Activated naive CD8-positive, alpha-beta T cell treated with anti-CD3 and anti-CD28 coated beads, Interleukin-2, amount 10 ng/mL, durations not matched to agents 7 days and 5 days (primary cell): ENCODE measurements at places on chromosomes 5 and 9.

- H3K27ac ChIP-seq = no peak overlapping the region
- no peak overlapping the region for H3K4me3 ChIP-seq
- DNase-seq = no peak
- H3K36me3 ChIP-seq = no peaks in the 10 kb centered on the region
- H3K4me1 ChIP-seq = no peaks in the 10 kb centered on the region
Observed at GRCh38 chr9:25681266-25681665, 3.0 kb upstream of the TUSC1 start.

GRCh38 chr5:143557061-143557818 lies 153.8 kb upstream of the NR3C1 start:
- H3K4me3 ChIP-seq = no peak overlapping the region
- no peaks in the 10 kb centered on the region for H3K27me3 ChIP-seq
- no peaks in the 10 kb centered on the region for H3K36me3 ChIP-seq
- no peak for DNase-seq

- H3K4me1 ChIP-seq = peaks cover 6% of the 10 kb centered on the region
- no peak overlapping the region for H3K4me3 ChIP-seq
- DNase-seq = no peak
- H3K27ac ChIP-seq = no peak overlapping the region
- H3K36me3 ChIP-seq = peaks cover 21% of the 10 kb centered on the region
- no peaks in the 10 kb centered on the region for H3K27me3 ChIP-seq
Observed at GRCh38 chr9:111700776-111701175, 39.4 kb downstream of the GNG10 start.

- no peak overlapping the region for H3K27ac ChIP-seq
- H3K4me3 ChIP-seq = no peak overlapping the region
- peaks cover 4% of the 10 kb centered on the region for H3K27me3 ChIP-seq
- DNase-seq = no peak
Observed at GRCh38 chr9:123649909-123650308, 280.0 kb downstream of the DENND1A start.

- peak overlapping the region; percentile 23 for H3K27ac ChIP-seq
- H3K4me3 ChIP-seq = no peak overlapping the region
- peaks cover 20% of the 10 kb centered on the region for H3K36me3 ChIP-seq
- DNase-seq = no peak
Observed at GRCh38 chr5:55668356-55668755, 43.8 kb downstream of the SLC38A9 start.

DNA sequence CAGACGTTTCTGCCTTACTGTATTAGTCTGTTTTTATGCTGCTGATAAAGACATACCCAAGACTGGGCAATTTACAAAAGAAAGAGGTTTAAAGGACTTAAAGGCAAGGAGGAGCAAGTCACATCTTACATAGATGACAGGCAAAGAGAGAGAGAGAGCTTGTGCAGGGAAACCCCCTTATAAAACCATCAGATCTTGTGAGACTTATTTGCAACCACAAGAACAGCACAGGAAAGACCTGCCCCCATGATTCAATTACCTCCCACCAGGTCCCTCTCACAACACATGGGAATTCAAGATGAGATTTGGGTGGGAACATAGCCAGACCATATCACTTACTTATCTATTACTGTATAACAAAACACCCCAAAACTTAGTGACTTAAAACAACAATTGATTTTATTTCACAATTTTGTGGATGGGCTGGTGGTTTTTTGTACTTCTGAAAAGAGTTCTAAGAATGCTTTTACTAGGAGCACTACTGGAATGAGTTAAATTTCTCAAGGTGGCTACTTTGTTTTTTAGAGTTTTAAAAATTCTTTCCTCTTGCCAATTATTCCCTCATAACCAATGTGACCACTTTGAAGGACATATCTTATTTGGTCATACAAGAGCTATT lies 10.3 kb downstream of the RUSC2 start:
- H3K36me3 ChIP-seq = peaks cover under 1% of the 10 kb centered on the region
- H3K4me3 ChIP-seq = no peak overlapping the region
- H3K27me3 ChIP-seq = peaks cover 4% of the 10 kb centered on the region
- H3K4me1 ChIP-seq = peaks cover 12% of the 10 kb centered on the region

GRCh38 chr5:173620784-173621183 lies 4.3 kb upstream of the BOD1 start:
- peaks cover 6% of the 10 kb centered on the region for H3K4me1 ChIP-seq
- H3K4me3 ChIP-seq = no peak overlapping the region
- H3K27ac ChIP-seq = no peak overlapping the region
- H3K27me3 ChIP-seq = peaks cover 2% of the 10 kb centered on the region

GRCh38 chr9:91417602-91418214 lies 5.9 kb downstream of the NFIL3 start:
- H3K4me3 ChIP-seq = no peak overlapping the region
- DNase-seq = no peak
- H3K27ac ChIP-seq = no peak overlapping the region
- H3K4me1 ChIP-seq = peaks cover 49% of the 10 kb centered on the region
- peaks cover 30% of the 10 kb centered on the region for H3K36me3 ChIP-seq

- DNase-seq = no peak
- no peak overlapping the region for H3K4me3 ChIP-seq
- peaks cover 36% of the 10 kb centered on the region for H3K36me3 ChIP-seq
Observed at GRCh38 chr9:86324901-86325300, 29.3 kb downstream of the TUT7 start.

- peak; percentile 41 for DNase-seq
- peaks cover 14% of the 10 kb centered on the region for H3K36me3 ChIP-seq
- H3K27me3 ChIP-seq = peaks cover 96% of the 10 kb centered on the region
- peak overlapping the region; percentile 50 for H3K4me3 ChIP-seq
- H3K27ac ChIP-seq = peak overlapping the region; percentile 67
- H3K4me1 ChIP-seq = peaks cover 43% of the 10 kb centered on the region
Observed at GRCh38 chr9:21970800-21971640, 23.2 kb downstream of the CDKN2A start.

DNA sequence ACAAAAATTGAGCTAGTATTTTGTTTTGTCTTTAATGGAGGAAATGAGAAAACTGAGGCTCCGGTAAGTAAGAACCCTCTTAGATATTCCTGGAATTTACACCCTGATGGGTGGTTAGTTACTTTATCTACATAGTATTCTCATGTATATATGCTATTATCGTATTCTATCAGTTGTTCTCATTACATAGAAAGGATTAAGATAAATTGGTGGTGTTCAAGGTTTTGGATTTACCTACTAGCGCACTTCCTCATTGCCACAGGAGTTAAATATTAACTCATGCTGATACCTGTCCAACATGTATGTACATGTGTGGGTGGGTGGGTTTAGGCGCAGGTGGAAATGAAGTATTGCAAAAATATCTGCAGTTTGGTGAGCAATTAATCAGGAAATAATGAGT lies 61.1 kb upstream of the IFNE start:
- no peak overlapping the region for H3K4me3 ChIP-seq
- H3K27ac ChIP-seq = no peak overlapping the region
- peaks cover 2% of the 10 kb centered on the region for H3K4me1 ChIP-seq
- H3K27me3 ChIP-seq = no peaks in the 10 kb centered on the region
- peaks cover 12% of the 10 kb centered on the region for H3K36me3 ChIP-seq
- DNase-seq = no peak

GRCh38 chr9:130300739-130301138 lies 35.2 kb downstream of the HMCN2 start:
- no peak overlapping the region for H3K4me3 ChIP-seq
- H3K27me3 ChIP-seq = no peaks in the 10 kb centered on the region
- no peaks in the 10 kb centered on the region for H3K36me3 ChIP-seq
- no peaks in the 10 kb centered on the region for H3K4me1 ChIP-seq
- no peak overlapping the region for H3K27ac ChIP-seq

GRCh38 chr9:127166111-127166510 lies 43.7 kb upstream of the ANGPTL2 start:
- no peak for DNase-seq
- peaks cover 17% of the 10 kb centered on the region for H3K4me1 ChIP-seq
- no peak overlapping the region for H3K4me3 ChIP-seq
- no peaks in the 10 kb centered on the region for H3K36me3 ChIP-seq
- H3K27me3 ChIP-seq = no peaks in the 10 kb centered on the region
- no peak overlapping the region for H3K27ac ChIP-seq

GRCh38 chr5:101160002-101160401 lies 256.9 kb upstream of the ST8SIA4 start:
- no peak for DNase-seq
- no peaks in the 10 kb centered on the region for H3K27me3 ChIP-seq
- H3K4me3 ChIP-seq = no peak overlapping the region
- no peak overlapping the region for H3K27ac ChIP-seq
- no peaks in the 10 kb centered on the region for H3K36me3 ChIP-seq

DNA sequence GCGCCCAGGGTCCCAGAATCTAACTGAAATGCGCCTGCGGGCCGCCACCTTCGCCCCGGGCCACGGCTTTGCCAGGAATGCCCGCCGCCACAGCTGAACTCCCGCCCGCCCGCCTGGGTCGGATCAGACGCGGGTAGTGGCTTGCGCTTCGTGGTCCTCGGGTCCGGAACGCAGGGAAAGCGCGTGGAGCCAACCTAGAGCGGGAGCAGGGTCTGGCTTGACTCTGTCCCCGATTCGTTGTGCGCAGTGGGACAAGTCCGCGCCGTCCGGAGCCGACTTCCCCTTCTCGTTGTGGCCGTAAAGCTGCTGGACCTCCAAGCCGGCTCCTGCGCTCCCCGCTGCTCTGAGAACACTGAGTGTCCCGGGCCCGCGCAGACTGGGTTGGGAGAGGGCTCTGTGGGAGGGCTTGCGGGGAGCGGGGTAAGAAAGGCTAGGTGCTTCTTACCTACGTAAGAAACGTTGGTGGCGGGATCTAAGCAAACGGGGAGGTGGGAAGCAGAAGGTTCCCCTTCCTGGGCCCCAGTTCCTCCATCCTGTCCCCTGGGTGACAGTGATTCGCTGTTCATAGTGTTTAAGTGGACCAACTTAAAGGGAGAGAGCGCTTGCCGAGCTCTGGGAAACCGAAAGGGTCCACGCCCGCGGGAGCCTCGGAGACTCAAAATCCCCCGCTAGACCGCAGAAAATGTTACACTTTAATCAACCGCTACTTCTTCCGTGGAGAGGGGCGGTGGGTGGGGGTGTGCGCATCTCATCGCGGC lies 4.4 kb upstream of the FOXE1 start:
- H3K4me3 ChIP-seq = peak overlapping the region; percentile 73
- no peak overlapping the region for H3K27ac ChIP-seq
- DNase-seq = no peak
- H3K27me3 ChIP-seq = peaks cover 84% of the 10 kb centered on the region

DNA sequence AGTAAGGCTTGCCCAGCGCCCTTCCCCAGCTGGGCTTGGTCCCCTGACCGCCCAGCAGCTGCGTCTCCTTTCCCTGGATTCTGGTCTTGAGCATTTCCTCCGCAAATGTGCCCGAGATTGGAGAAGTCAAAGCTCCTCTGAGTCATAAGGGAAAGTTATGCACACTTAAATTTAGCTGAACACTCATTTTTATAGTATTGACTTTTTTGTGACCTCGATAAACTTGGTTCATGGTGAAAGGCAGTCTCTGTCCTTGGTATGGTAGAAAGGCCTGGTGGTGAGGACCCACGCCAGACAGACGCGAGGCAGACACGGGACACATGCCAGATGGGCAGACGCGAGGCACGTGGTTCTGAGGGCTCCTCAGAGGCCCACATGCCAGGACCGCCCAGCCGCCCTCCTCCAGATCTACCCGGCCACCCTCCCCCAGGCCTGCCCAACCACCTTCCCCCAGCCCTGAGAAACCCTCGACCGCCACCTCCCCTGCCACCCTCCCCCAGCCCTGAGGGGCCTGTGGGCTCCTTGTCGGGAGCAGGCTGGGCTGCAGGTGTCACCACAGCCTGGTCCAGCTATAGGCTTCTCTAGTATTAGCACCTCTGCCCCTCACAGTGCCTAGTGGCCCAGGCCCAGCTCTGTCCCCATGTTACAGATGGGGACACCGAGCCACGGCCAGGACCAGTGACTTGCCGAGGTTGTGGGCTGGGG lies 60.9 kb upstream of the CACNA1B start:
- H3K4me1 ChIP-seq = no peaks in the 10 kb centered on the region
- H3K4me3 ChIP-seq = no peak overlapping the region
- peaks cover 61% of the 10 kb centered on the region for H3K36me3 ChIP-seq
- no peaks in the 10 kb centered on the region for H3K27me3 ChIP-seq

DNA sequence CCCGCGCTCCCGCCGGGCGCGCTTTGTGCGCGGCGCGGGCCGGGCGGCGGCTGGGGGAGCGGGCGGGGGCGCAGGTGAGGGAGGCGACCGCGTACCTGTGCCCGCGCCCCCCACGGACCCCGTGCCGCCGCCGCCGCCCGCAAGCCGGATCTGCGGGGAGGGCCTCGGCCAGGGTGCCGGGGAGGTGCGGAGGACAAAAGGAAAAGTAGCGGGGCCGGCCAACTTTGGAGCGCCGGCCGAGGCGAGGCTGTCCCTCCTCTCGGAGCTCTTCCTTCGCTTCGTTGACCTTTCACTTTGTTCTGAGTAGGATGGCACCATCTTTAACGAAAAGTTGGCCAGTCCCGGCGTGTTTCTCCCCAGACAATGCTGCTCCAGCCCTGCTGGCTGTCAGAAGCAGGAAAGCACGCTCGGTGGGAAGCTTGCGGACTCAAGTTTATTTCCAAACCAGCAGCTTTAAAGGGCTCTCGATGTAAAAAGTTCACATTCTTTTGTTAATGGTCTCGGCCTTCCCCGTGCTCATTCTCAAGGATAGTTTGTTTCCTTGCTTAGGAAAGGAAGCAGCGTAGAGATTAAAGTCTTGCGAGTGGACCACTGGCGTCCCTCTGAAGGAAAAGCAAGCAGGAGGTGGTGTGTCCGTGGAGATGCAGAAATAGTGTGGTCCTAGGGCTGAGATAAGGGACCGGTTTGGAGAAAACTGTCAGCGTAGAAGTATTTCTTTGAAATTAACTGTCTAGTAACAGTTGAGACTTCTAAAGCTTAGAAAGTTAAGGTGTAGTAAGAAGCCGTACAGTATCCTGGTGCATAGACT lies 639 bp downstream of the EHMT1 start:
- H3K4me3 ChIP-seq = peak overlapping the region; percentile 95
- peaks cover 31% of the 10 kb centered on the region for H3K4me1 ChIP-seq
- peak overlapping the region; percentile 85 for H3K27ac ChIP-seq
- peaks cover 9% of the 10 kb centered on the region for H3K36me3 ChIP-seq
- DNase-seq = peak; percentile 64
- H3K27me3 ChIP-seq = no peaks in the 10 kb centered on the region

GRCh38 chr5:81250004-81250403 lies 16.9 kb downstream of the CKMT2 start:
- no peak overlapping the region for H3K4me3 ChIP-seq
- no peak for DNase-seq
- H3K36me3 ChIP-seq = peaks cover 4% of the 10 kb centered on the region
- H3K27ac ChIP-seq = no peak overlapping the region
- H3K4me1 ChIP-seq = no peaks in the 10 kb centered on the region
- H3K27me3 ChIP-seq = no peaks in the 10 kb centered on the region

GRCh38 chr9:114304416-114305188 lies 18.3 kb upstream of the ORM1 start:
- H3K36me3 ChIP-seq = no peaks in the 10 kb centered on the region
- no peak for DNase-seq
- no peak overlapping the region for H3K4me3 ChIP-seq
- no peak overlapping the region for H3K27ac ChIP-seq

- no peak overlapping the region for H3K27ac ChIP-seq
- no peak for DNase-seq
- peaks cover 5% of the 10 kb centered on the region for H3K27me3 ChIP-seq
- no peaks in the 10 kb centered on the region for H3K4me1 ChIP-seq
Observed at GRCh38 chr9:111516061-111516465, 8.9 kb upstream of the ZNF483 start.
